Muscle of arm (tissue), 14 donors: ENCODE measurements at places on chromosomes 2 and 18.

- no peak for DNase-seq
These were observed 37.4 kb downstream of the ZNF236 start for GRCh38 chr18:76859474-76860339.

DNA sequence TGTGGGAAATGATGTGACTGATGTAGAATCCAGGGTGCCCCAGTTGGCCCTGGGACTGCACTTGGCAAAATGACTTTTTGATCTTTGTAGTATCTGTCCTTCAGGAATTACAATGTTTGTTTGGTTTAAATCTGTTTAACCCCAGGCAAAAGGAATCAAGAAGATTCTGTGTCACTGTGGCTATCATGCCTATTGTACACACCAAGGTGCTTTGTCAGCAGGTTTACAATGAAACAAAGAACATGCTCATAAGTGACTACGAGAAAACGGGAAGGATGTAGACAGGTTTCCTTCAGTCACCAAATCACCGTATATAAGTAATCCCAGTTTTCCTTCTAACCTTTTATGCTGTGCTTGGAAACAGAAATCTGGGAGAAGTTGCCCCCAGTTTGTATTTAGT lies 109.5 kb downstream of the RTN4 start:
- DNase-seq, result no peak

DNA sequence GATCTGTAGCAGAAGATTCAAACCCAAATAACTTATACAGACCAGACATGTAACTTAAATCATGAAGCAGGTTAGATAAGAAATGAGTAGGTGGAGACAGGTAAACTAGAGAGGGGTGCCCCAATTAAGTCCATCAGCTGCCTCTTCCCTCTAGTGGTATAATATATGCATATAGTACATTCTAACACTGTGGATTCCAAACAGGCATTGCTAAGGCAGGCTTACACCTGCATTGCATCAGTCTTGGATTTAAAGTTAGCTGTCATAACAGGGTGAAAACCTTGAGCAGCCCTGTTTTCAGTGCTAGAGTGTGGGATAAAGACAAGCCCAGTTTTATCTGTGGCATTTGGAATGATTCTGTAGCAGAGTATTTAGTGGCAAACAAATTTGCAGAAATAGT lies 63.4 kb downstream of the NYAP2 start:
- DNase-seq, result no peak

DNA sequence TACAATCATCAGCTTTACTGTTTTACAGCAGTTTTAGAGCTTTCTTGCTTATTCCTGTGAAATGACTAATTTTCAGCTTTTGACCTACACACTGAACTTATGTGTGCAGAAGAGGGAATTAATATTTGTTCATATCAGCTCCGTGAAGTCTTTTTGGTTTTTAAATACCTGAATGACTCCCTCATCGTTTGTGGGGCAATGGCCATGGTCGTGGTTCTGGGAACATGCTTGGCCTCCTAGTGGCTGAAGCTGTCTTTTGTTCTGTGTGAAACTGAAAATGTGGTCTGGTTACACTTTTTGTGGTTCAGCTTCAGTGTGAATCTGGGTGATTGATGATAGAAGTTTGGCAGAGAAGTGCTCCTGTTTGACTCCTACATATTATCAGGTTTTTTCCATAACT lies 408.1 kb downstream of the THSD7B start:
- DNase-seq, result no peak

DNA sequence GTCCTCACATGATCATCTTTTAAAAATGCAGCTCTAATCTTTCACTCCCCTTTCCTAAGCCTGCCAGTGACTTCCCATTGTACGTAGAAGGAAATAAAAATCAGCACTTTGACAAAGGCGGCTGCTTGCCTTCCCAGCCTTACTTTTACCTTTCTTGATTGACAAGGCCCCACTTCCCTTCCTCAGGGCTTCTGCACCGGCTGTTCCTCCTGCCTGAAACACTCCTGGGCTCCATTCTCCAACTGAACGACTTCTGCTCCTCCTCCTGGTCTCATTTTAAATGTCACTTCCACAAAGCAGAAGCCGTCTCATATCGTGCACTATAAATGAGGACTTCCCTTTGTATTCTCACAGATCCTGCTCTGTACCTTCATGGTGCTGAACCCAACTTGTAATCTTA lies 56.1 kb downstream of the OSBPL6 start:
- DNase-seq, result no peak

DNA sequence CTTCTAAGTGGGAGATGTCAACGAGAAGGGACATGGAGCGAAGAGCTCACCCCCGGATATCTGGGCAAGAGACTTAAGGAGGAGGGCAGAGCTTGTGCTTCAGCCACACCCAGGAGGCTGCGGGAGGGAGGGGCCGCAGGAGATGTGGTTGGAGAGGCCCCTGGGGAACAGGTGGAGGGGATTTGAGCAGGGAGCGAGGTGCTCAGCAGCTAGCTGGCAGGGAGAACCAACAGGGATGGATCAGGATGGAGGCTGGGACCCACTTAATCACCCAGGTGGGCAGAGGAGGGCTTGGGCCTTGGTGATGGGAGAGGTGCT lies 78.3 kb downstream of the MBP start:
- no peak for DNase-seq

DNA sequence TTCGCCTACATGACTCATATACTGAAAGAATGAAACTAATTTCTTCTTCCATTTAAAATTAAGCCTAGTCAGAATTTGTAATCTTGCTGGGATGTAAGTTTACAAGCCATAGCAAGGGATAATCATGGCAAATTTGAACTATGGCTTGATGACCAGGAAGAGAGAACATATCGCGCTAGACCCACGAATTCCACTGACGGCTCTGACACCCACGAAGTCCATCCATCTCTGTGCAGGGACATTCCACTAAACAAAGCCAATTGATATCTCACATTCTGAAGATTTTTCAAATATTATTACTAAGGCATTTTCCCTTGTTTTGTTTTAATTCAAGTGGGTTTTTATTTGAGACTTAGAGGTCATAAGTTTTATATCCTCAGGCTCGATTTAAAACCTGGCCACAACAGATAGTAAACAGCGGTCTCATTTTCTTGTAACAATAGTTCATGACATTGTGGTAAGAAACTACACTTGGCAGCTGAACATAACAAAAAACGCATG lies 113.0 kb downstream of the QPCT start:
- no peak for DNase-seq
